Ureter (tissue), 1 donor: ENCODE measurements at places on chromosomes 2 and 18. TPM values are rescaled to one million over a fixed set of nuclear protein-coding genes. Genes with fewer than 3 reads are reported as not detected.

Gene KCNF1
- total RNA-seq = 0.60 TPM

Gene EVX2
- total RNA-seq = not detected

Gene DOK6
- total RNA-seq = 4.9 TPM

Gene PRKAG3
- not detected for total RNA-seq

Gene ANKRD62
- not detected for total RNA-seq

Gene DNER
- 0.34 TPM for total RNA-seq
